Retina (tissue), 1 donor: ENCODE measurements at places on chromosomes 12 and 14.

- DNase-seq: no peak
Observed at GRCh38 chr12:54555670-54556257, 6.4 kb downstream of the PDE1B start.

DNA sequence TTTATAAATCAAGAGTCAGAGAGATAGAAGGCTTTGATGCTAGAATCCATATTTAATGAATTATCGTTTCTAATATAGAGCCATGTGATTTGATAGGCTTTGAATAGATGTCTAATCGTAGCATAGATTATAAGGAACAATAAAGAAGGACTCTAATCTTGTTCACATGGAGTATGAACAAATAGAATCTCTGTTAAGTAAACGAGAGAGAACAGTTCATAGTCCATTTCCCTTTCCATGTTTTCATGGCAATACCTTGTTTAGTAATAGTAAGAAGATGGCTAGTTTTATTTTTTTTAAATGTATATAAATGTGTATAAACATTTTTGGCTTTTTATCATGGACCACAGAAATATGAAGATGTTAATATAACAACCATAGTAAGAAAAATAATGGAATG is 32.3 kb upstream of the RAD51AP1 start:
- no peak for DNase-seq

DNA sequence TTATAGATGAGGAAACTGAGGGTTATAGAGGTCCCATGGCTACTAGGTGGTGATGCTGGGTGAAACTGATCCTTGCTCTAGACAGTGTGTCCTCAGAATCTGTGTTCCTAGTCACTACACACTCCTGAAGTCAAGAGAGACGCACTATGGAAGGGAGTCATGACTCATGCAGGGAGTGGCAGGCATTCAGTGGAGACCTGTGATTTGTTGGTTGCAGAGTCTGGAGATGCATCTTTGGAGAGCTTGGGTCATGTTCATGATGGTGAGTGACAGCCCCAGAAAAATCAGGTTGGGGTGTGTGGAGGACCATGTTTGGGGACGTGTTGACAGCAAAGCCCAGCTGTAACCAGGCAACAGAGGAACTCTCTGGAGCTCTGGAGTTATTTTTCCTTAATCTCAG is 38.0 kb upstream of the FBXO21 start:
- no peak for DNase-seq

DNA sequence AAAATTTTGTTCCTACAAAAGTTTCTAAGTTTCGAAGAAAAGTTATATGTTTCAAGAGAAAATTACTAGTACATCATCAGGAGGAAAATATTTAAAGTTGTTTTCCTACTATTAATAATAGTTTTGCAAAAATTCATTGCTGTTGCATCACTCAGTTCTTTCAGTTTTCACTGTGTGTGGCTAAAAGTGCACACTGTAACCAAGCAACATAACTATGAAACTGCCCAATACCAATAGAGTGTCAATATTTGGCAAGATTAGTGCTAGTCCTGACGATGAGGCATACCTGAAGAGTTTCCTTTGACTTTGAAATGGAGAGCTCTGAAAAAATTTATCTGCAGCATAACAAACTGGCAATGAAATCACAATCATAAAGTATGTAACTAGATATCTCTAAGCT is 194.3 kb downstream of the CPNE8 start:
- DNase-seq: no peak

DNA sequence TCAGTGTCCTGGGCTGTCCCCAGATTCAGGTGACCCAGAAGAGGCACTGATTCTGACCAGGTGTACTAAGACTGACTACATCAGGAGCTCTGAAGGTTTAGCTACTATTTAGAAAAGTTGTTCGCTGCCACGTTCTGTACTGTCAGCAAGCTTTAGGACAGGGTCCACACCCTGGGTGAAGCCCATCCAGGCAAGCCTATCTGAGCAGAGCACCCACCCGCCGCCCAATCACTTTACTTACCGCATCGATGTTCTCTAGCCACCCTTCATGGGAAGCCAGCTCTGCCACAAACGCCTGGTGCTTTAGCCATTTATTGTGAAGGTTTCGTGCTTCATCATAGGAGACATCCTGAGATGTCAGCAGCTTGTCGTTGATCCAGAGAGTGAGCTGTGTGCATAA is 79.8 kb downstream of the PLEKHG3 start:
- no peak for DNase-seq

- peak; percentile 62 for DNase-seq
Observed at GRCh38 chr14:99415496-99416281, 65.0 kb downstream of the SETD3 start.

- no peak for DNase-seq
Observed at GRCh38 chr12:15796493-15797141, 7.4 kb upstream of the EPS8 start.

DNA sequence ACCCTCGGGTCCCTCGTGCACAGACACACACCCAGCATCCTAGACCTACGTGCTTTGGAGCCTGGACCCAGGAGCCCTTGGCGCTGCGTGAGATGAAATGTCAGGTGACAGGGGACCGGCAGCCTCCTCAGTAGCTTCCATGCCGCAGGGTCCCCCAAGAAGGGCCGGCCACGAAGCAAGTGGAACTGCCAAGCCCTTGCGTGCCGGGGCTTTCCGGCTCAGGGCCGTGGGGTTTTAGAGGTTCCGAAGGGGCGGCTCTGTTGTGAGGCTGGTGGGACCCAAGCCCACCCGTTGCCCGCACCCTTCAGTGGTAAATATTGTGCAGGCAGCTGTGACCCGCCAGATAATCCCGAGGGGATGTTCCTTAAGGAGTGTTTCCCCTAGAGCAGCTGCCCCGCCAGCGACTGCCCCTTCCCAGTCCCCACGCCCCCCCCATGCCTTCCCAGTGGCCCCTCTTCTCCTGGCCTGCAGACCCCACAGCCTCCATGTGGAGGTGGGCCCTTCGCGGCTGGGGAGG is 133.7 kb downstream of the ADGRD1 start:
- no peak for DNase-seq

DNA sequence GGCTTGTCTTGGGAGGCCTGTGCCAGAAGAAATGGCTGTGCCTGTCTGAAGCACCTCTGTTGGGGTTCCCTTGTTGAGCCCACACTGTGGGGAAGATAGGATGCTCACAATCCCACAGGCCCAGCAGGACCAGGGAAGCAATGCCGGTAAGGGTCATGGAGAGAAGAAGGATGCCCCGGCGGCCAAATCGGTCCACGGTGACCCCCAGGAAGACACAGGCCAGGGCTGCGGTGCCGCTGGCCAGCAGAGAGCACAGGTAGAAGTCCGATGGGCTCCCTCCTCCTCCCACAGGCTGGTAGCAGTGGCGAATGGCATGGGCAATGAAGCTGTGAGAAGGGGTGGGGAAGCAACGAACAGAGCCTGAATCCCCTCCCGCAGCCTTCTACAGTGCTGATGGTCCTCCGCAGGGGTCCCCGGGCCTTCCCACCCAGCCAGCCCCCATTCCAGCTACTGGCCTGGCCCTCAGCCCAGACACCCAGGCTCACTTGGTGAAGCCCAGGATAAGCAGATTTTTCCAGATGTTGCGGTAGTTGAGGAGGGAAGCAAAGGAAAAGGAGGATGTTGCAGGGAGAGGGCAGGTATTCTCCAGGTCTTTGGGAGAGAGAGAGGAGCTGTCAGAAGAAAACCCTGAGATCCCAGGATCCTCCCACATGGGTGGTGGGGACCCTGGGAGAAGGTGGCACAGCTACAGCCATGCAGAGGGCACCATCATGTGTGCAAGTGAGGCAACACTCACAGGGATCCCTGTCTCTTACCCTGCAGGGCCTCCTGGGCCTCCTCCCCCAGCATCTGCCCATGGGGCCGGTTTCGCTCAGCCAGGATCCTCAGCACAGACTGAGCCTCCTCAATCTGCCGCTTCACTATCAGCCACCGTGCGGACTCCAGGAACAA is 5.0 kb downstream of the SLC22A17 start:
- no peak for DNase-seq

DNA sequence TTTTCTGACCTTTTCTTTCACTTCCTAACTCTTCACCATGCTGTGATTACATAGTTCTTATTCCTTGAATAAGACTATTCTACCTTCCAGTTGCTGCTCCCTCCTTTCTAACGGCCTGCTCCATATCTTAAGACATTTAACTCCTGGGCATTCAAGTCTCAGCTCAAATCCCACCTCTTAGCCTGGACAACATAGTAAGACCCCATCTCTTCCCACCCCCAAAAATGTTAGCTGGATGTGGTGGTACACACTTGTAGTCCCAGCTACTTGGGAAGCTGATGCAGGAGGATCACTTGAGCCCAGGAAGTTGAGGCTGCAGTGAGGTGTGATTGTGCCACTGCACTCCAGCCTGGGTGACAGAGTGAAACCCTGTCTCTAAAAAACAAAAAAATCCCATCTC is 10.9 kb downstream of the ERG28 start:
- DNase-seq: no peak

DNA sequence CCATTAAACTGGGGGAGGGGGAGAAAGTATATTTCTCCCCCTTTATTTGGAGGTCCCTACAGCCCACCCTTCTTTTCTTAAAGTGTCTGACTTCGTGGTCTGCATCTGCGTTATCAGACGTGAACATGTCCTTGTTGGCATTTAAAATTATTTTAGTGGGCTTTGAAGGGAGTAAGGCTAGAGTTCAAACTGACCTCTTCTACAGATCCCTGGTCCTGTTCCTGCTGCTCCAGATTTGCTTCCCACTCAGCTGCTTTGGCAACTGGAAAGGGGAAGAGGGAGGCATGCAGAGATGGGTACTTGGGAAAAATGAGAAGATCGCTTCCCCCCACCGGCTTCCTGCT is 611 bp upstream of the SIX6 start:
- DNase-seq: no peak

- DNase-seq: no peak
Observed at GRCh38 chr14:88044444-88044758, 39.5 kb downstream of the GPR65 start.

DNA sequence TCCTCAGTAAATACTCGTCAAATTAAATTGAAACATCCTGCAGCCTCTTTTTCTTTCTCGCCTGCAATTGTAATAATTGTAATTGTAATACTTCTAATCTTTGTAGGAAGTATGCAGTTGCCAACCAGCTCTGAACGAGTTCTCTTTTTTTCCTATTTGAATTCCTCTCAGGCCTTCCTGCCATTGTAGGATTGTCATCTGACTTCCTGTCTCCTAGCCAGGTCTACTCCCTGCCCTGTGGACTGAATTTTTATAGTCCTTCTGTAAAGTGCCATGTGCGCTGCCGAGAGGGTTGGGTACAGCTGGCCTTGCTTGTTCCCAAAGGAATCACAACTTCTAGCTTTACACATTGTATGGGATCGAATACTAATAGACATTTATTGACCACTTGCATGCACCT is 183.3 kb downstream of the SSPN start:
- DNase-seq: no peak

GRCh38 chr12:130574402-130574801 is 141.7 kb downstream of the RIMBP2 start:
- DNase-seq: no peak

DNA sequence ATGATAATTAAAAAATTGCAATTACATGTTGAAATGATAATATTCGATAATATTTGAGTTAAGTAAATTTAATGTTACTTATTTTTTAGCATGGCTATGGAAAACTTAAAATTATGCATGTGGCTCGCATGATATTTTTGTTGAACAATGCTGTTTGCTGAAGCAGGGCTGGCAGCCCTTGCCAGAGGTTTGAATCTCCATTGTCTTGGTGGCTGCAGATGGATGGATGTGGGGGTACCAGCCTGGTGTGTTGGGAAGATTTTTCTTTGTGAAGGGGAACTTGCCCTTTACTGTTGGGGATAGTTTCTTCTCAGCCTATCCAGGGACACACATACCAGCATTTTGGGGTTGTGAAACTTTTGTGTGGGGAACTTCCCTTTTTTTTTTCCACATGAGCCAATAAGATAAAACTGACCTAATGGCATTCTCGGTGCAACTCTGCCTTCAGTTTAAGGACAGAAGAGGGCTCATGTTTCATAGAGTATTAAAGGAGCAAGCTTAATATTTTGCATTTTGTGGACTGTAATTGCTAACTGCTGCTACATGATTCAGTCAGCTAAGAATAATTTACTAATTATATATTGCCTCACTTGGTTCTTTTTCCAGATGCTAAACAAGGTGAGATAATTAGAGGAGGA is 8.8 kb downstream of the RASSF3 start:
- no peak for DNase-seq

DNA sequence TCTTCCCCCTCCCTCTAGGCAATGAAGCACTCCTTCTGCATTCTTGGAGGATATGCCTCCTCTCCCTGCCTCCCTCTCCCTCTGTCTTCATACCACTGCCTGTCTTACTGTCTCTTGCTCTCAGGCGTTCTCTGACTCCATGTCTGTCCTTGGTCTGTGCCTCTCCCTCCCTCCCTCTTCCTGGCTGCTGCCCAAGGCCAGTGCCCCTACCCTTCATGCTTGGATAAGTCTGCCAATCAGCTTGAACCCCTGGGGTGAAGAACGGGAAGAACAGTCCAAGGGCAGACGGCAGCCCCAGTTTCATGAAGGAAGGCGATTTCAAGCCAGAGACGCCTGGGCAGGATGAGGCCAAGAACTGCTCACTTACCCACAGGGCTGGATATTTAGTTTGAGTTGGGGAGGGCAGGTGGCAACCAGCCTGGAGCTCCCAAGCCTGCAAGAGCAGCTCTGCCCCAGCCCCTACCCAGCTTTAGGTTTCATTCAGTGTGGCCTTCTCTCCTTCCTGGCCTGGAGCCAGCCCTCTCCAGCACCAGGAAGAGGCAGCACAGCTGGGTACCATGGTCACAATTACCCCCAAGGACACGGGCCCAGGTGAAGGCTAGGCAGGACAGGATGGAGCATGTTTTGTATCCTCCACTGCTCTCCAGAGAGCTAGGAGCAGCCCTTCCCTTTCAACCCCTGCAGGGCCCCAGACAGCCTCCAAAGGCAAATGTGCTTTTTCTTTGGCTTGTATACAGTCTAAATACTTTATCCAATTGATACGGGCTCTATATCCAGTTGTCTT is 35.8 kb upstream of the LTBP2 start:
- DNase-seq: peak; percentile 85

DNA sequence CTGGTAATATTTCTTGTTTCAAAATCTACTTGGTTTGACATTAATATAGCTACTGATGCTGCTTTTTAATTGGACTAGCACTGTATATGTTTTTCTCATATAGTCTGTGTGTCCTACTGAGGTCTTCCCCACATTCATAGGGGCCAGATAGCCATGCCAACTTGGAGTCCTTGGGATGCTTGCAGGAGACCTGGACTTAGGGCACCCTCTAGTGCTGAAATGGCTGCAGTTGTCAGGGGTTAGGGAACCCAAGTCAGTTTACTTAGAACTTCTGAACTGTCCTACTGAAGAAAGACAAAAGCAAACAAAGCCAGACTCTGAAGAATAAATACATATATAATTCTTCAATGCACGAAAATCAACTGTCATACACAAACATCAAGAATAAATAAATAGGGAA is 279.9 kb upstream of the SYT1 start:
- no peak for DNase-seq

- no peak for DNase-seq
Observed at GRCh38 chr12:91109148-91109564, 2.1 kb downstream of the LUM start.

GRCh38 chr14:80577599-80577998 is 363.9 kb downstream of the CEP128 start:
- no peak for DNase-seq

GRCh38 chr14:52547526-52547925 is 4.8 kb downstream of the TXNDC16 start:
- no peak for DNase-seq
